ENCODE measurements at places on chromosomes 1 and 21.

- DNase-seq = no peak
These were observed 8.5 kb downstream of the SZT2 start for GRCh38 chr1:43398227-43398626.

- no peak for DNase-seq
These were observed 9.4 kb downstream of the LAPTM5 start for GRCh38 chr1:30748098-30748698.

DNA sequence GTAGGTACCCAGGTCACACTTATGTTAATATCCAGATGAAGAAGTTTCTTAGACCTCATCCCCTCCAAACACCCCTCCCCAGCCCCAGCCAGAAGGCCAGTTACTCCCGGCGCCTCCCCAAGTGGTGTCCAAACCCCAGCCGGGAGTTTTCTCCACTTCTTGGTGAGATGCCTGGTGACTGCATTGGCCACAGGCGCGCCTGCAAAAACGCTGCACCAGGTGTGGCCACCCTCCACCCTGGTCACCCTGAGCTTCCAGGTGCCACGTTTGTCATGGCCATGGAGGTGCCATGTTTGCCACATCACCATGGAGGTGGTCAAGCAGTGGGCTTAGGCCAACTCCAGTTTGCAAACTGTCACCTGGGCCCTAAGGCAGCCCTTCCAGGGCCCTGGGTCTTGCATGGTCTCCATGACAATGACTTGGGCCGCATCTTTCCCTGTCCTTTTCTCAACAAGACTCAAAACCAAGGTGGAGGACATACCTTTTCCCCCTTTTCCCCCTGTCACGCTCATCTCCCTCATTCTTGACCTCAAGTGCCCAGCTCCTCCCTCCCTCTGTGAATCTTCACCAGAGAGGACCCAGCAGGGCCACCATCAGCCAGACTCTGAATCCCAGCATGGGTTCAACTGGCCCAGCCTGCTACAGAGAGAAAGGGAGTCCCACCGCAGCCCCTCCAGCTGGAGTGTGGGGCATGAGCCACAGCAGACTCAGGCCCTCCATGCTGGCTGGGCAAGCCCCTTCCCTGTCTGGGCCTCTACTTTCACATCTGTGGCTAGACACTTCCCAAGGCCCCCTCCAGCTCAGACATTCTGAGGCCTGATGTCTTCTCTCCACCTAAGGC, 125.9 kb upstream of the ZBTB40 start:
- DNase-seq = no peak

- no peak for DNase-seq
These were observed 106.8 kb upstream of the ATP1A1 start for GRCh38 chr1:116265931-116266863.

DNA sequence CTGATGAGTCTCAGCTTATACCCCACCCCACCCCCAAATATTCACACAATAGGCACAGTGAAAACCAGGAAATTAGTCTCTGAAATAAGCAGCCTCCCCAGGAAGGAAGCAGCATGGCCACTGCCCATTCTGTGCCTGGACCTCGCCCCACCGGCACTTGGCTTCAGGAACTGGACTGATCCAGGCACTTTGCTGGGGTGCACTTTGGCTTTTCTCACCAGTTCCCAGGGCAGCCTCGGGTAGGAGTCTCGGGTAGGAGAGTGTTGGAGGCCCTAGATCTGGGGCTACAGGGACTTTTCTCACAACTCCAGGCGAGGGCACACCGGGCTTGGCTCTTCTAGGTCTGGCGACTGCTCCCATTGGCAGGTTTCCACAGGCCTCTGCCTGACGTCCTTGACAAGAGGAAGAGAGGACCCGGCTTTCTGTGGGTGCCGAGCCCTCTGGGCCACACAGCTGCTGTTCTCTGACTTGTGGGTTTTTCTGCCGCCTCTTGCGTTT, 18.7 kb downstream of the ADARB1 start:
- DNase-seq = no peak

DNA sequence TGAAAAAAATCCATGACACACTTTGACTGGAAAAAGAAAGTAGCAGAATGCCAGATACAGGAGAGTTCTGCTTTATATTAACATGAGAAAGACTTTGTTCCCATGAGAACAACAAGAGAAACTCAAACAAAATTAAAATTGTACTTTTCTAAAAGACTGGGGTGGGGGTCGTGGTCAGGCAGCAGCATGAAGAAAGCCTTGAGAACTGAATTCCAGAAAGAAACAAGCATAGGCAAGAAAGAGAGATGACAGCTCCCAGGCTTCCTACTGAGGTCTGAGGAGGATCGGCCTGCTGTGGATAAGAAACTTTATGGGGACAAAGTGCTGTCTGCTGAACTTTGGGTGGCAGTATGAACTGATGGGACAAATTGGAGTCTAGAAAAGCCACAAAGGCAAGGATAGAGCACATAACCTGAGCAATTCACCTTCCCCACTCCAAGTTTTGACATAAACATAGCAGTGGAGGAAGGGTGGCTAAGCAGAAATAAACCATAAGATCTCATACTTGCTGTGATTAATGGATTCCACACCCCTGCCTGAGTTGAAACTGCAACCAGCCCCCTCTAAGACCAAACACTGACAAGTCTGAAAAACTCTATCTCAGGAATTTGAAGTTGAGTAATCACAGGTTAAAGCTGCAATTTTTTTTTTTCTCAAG, 43.7 kb downstream of the COL6A1 start:
- peak; percentile 62 for DNase-seq

- DNase-seq = no peak
These were observed 18.7 kb upstream of the F5 start for GRCh38 chr1:169604781-169605560.

GRCh38 chr1:208154040-208154439, 90.1 kb downstream of the PLXNA2 start:
- DNase-seq = no peak
